ENCODE measurements at places on chromosomes 5 and 9.

DNA sequence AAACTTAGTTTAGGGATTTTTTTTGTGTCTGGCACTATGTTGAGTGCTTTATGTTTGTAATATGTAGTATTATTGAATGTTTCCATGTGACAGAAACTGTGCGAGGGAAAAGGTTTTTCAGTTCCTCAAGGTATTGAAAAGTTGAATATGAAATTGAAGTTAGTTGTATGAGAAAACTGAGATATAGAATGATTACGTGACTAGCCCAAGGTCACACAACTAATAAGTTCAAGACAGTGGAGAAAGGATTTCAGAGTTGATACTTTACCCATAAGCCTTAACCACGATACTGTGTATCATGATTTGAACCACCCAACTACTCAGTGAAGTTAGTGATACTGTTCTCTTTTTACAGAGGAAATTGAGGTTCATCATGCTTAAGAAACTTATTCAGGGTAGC is 5.7 kb downstream of the NIPBL start:
- DNase-seq = peak; percentile 10

- no peak for DNase-seq
These were observed 433.9 kb upstream of the ZNF608 start for GRCh38 chr5:125180231-125180829.

- DNase-seq = no peak
These were observed 26.5 kb upstream of the NREP start for GRCh38 chr5:111783537-111783936.

GRCh38 chr9:91126761-91127445 is 234.8 kb downstream of the AUH start:
- no peak for DNase-seq

DNA sequence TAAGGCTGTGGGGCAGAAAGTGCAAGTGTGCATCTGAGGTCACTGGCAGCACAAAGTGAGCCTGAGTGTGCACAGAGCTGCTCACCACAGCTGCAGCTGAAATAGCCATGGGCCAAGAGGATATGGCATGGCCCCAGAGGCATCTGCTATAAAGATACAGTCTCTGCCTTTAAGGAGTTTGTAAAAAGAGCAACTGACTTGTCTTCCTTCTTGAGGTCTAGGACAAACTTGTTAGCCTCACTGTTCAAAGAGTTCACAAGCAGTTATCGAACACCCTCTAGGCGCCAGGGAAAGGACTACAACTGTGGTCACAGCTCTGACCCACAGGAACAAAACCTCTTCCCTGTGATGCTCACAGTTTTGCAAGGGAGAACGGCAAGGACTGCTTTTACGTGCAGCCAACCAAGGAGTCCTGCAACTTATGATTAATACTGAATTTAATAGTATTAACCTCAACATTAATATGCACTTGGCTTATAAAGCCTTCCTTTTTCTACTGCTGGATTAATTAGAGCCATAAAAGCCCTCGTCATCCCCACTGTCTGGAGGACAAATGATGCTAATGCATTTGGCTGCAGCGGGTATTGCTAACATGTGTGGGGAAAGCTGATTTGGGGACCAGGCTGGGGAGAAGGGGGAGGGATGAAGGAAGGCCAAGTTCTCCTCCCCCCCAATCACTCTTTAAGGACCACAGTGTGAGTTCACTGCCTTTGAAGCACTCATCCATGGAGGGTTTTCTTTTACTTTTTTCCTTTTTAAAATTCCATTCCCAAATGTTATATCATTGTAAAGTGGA is 189.8 kb upstream of the TRIM32 start:
- DNase-seq = no peak

Measured in CD4-positive, alpha-beta T cell treated with Interleukin-17A for 1 hour (primary cell).